ENCODE measurements at places on chromosomes 6 and 20. TPM values are rescaled to one million over a fixed set of nuclear protein-coding genes. Genes with fewer than 3 reads are reported as not detected.

The SPACA1 gene
- polyA plus RNA-seq, result not detected

The MMP24 gene
- polyA plus RNA-seq, result 0.45 TPM

The NCOA6 gene
- polyA plus RNA-seq, result 23.5 TPM

The TCF21 gene
- polyA plus RNA-seq, result not detected

The TSBP1 gene
- polyA plus RNA-seq, result not detected

The PPP1R14C gene
- polyA plus RNA-seq, result 47.3 TPM

The MOG gene
- polyA plus RNA-seq, result not detected

The CCN6 gene
- polyA plus RNA-seq, result 0.19 TPM

The MLN gene
- not detected for polyA plus RNA-seq

The FLRT3 gene
- 5.7 TPM for polyA plus RNA-seq

The IP6K3 gene
- 24.1 TPM for polyA plus RNA-seq

The RIPOR3 gene
- 3.9 TPM for polyA plus RNA-seq

The RCAN2 gene
- 2.7 TPM for polyA plus RNA-seq

GRCh38 chr20:11553603-11554002 is 364.1 kb upstream of the BTBD3 start:
- DNase-seq, result peak; percentile 16

DNA sequence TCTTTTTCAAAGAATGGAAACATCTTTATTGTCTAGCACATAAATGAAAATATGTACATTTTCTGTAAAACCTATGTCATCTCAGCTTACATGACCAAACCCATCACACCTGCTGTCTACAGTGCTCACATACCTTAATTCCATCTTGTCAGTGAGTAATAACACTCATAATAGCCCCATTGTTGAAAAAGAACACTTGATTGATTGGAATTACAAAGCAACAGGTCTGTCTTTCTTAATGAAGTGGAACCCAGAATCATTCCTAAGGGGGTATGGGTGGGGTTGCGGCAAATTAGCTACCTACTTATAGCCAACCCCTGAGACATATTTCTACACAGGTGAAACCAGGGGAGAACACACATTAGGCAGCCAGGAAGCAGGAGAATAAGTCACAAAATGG is 20.2 kb downstream of the ADGRF4 start:
- no peak for DNase-seq

GRCh38 chr20:3250091-3250504 is 11.1 kb upstream of the SLC4A11 start:
- DNase-seq, result no peak

GRCh38 chr20:49503176-49503575 is 20.7 kb upstream of the KCNB1 start:
- DNase-seq, result no peak

DNA sequence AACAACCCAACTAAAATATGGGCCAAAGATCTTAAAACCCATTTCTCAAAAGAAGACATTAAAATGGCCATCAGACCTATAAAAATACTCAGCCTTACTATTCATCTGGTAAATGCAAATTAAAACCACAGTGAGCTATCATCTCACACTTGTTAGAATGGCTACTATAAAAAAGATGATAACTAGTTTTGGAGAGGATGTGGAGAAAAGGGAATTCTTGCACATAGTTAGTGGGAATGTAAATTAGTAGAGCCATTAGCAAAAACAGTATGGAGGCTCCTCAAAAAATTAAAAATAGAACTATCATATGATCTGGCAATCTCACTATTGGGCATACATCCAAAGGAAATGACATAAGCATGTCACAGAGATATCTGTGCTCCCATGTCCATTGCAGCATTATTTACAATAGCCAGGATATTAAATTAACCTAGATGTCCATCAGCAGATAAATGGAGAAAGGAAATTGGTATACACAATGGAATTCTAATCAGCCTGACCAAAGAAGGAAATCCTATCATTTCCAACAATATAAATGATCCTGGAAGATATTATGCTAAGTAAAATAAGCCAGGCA is 2.9 kb downstream of the SIRPB1 start:
- no peak for DNase-seq

GRCh38 chr6:73942592-73943186 is 246.7 kb downstream of the CD109 start:
- DNase-seq, result no peak

DNA sequence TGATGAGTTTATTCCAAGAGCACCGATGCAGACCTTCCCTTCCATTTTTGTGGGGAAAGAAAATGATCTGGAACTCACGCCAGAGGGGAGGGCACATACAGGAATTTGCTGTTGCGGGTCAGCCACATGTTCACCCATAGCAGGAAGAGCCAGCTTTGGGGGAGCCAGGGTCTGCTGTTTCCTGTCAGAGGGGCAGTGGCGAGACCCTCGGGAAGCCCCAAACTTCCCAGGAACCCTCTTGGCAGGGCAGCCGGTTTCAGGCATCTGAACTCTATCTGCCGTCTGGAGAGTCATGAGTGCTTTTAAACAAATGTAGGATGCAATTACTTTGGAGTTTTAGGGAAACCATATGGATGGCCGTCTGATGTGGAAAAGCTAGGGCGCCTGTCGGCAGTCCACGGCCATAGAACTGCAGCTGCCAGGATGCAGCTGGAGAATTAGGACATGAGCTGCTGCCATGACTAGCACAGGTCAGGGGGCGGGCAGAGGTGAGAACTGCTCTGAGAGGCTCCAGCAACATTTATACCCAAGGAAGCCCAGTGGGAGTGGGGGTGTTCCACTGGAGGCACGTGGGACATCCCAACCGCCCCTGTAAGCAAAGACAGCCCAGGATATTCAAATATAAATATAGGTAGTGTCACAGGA is 14.8 kb upstream of the SERPINB9 start:
- peak; percentile 47 for DNase-seq

GRCh38 chr6:91483415-91484105 is 896.7 kb upstream of the MAP3K7 start:
- DNase-seq, result peak; percentile 14

- no peak for DNase-seq
These were observed 100.3 kb downstream of the FAM50B start for GRCh38 chr6:3949521-3949920.

GRCh38 chr20:2305479-2305878 is 9.7 kb downstream of the TGM3 start:
- no peak for DNase-seq

- DNase-seq, result peak; percentile 71
These were observed 20.2 kb downstream of the LEMD2 start for GRCh38 chr6:33768644-33769120.

DNA sequence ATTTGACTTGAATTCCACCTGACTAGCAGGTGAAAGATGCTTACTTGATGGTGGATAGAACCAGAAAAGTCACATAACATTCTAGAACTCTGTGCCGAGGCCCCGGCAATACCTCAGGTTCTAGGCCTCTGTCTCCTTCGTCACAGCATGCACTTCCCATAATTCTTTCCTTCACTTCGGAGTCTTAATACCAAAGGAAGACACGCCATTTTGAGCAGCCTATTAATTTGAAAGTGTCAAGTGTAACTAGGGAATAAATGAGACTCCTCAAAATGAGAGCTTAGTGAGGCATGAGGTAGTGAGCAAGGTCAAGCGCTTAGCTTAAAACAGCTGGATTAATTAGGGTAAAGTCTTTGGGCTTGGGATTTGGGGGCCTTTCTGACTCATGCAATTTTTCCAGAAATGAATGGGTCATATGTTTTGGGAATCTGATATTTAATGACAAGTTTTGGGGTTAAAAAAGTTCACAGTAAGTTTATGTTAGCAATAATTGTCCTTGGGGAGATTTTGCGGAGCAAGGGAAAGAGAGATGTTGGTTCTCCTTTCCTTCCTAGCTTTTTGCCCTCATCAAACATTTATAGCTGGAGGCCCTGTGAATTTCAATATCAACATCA is 29.1 kb upstream of the SGK1 start:
- no peak for DNase-seq

GRCh38 chr6:37097335-37097734 is 72.6 kb upstream of the PIM1 start:
- no peak for DNase-seq

DNA sequence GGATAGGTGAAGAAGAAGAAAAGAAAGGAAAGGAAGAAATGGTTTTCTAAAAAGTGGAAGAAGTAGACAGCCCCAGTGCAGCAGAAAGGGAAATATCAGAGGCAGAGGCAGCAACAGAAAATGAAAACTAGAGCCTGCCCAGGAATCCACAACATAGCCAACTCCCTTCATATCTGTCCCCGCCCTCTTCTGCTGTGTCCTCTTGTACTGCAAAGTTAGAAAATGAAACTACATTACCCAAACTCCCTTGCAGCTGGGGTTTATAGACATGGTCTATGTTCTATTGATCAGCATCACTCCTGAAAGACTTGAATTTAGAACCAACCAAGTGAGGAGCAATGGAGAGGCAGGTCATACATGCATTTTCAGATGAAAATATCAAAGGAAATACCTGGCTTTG is 200.5 kb upstream of the PHACTR1 start:
- DNase-seq, result peak; percentile 22

GRCh38 chr6:17432356-17432755 is 39.0 kb downstream of the CAP2 start:
- peak; percentile 36 for DNase-seq

- peak; percentile 41 for DNase-seq
These were observed 203.3 kb downstream of the BCAS1 start for GRCh38 chr20:53866794-53867740.

DNA sequence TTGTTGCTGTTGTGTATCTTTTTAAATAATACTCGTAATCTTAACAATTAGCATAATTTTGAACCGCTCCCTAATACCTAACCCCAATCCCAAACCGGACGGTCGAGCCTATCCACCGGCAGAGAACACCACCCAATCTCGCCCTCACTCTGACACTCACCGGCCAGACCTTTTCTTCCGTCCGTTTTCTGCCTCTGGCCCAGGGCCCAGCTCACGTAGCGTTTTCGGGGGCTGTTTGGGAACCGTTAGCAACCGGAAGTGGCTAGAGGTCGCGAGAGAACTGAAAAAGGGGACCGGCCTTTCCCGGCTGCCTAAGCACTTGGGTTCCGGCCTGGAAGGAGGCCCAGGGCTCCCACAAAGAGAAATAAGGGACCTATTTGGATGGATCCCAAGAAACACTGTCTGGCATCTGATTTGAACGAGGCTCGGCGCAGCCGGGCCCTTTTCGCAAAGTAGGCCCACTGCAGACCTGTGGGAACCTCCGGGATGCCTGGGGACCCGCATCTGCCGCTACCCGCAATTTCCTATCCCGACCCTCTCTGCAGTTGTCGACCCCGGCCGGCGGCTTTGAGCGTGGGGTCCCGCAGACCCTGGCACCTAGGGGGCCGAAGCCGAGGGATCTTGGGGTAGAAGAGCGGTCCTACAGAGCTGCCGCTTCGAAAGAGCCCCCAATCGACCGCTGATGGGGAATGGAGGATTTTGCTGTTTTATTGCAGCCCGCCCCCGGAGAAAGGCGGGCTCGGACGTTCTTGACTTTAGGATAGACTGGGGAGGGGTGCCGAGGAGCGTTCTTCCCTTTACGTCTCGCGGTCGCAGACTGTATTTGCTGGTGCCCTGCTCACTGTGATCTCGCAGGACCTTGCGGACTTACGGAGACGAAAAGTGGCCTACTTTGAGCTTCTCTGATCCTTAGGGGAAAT is 4.8 kb upstream of the ZKSCAN8 start:
- DNase-seq, result peak; percentile 97

GRCh38 chr20:11807054-11808048 is 110.3 kb upstream of the BTBD3 start:
- peak; percentile 93 for DNase-seq

GRCh38 chr20:2767768-2768631 is 32.4 kb downstream of the CPXM1 start:
- DNase-seq, result no peak

DNA sequence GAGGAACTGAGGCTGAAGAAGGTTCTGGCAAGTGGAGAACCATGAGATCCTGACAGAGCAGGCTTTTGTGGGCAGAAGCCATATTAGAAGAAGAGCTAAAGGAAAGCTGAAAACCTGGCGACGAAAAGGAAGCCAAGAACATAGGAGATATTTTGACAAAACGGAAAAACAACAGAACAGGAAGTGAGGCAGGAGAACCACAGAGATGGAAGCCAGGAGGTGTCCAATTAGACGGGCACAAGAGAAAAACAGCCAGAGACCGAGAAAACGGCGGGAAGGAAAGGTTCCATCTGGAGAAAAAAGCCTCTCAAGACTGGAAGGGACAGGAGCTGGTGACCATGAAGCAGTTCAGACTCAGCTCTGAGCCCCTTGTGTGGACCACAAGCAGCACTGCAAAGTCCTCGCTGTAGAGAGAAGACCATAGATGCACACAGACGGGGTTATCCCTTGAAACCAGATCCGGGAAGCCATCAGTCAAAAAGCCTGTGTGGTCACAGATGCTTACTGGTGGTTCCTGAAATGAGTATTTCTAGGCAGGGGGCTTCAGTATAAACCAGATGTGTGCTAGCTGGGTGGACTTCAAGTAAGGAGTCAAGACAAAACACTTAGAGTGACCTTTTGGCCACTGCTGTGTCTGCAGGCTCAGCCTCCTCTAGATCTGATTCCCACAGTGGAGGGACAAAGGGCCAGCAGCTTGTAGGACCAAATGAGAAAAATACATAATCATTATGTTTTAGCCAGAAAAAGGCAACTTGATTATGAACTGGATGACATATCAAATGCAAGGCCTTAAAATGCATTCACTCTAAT is 30.7 kb downstream of the SSR1 start:
- DNase-seq, result no peak

GRCh38 chr20:43727980-43728590 is 1.3 kb upstream of the GTSF1L start:
- DNase-seq, result no peak

GRCh38 chr6:100050550-100050949 is 56.5 kb upstream of the MCHR2 start:
- no peak for DNase-seq

GRCh38 chr6:38364127-38364526 is 275.6 kb downstream of the BTBD9 start:
- peak; percentile 95 for DNase-seq

DNA sequence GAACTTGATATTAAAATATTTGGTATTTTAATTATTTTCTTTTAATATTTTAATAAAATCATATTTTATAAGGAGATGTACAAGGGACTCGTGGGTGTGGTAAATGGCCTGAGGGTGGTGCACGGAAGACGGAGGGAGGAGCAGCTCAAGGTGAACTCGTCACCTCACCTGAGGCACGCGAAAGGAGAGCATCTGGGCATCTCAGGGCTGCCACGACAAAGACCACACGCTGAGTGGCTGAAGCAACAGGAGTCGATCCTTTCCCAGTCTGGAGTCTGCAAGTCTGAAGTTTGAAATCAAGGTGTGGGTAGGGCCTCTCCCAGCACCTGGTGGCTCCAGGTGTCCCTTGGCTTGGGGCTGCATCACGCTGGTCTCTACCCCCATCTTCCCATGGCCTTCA is 39.7 kb downstream of the APCDD1L start:
- DNase-seq, result no peak

DNA sequence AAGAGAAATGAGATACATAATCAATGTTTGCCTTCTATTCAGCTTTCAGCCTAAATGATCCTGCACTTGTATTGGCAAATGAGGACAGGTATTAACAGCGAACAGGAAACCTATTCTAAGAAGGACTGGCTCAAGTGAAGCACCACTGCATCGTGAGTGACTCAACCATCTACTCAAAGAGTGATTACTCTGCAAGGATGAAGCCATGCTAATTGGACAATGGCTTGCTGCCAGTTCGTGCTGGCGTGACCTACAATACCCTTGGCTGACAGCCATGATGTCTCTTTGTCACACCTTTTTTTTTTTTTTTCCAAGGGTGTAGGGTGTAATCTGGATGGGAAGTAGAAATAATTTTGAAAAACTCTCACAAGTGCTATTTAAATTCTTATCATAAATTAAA is 104.9 kb downstream of the GJA10 start:
- peak; percentile 60 for DNase-seq

Measured in muscle of leg (tissue), 16 donors.